CD4-positive, alpha-beta T cell treated with Interleukin-15 for 4 hours (primary cell): ENCODE measurements at places on chromosomes 3 and 15.

- DNase-seq = peak; percentile 49
These were observed 184.5 kb downstream of the FEZF2 start for GRCh38 chr3:62188681-62189375.

DNA sequence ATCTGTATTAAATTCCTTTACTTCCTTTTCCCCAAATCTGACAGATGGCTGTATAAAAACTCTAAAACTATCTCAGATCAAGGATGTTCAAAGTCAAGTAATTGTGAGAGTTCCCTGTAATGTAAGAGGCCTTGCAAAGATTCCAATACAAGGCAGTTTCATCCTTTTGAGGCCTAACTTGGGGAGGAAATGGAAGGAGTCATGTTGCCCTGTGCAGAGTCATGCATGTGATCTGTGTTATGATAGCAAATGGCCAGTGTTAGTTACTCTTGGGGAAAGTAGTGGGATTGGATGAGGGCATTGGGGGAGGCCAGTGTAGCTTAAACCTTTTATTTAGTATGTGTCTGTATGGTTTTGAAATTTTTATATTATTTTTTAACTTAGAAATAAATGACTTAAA is 23.7 kb upstream of the FBXL22 start:
- DNase-seq = no peak

- DNase-seq = peak; percentile 26
These were observed 81.6 kb downstream of the PPCDC start for GRCh38 chr15:75104804-75105557.

- DNase-seq = no peak
These were observed 1.4 kb upstream of the NDUFAF3 start for GRCh38 chr3:49020330-49021212.

- DNase-seq = no peak
These were observed 4.3 kb downstream of the PPIB start for GRCh38 chr15:64158363-64159134.

GRCh38 chr3:4067893-4068292 is 235.3 kb upstream of the SETMAR start:
- no peak for DNase-seq

DNA sequence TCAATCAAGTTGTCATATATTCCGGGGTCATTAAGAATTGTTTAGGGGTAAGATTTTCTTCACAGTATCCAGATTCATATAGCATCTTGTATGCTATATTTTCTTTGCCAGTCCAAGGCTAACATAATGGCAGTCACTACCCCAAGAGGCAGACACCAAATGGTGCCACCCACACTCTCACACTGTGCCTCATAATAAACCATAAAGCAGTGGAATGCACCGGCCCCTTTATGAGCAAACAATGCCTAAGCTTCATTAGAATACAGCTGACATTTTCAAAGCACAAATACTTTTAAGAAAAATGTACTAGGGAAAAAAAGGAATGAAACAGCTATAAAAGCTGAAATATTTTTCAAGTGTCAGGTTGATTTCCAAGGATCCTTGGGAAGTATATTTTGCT is 121.6 kb downstream of the TFDP2 start:
- DNase-seq = no peak

GRCh38 chr3:26799679-26800317 is 177.2 kb downstream of the LRRC3B start:
- no peak for DNase-seq

- DNase-seq = no peak
These were observed 85.5 kb downstream of the FLNB start for GRCh38 chr3:58093574-58094195.

DNA sequence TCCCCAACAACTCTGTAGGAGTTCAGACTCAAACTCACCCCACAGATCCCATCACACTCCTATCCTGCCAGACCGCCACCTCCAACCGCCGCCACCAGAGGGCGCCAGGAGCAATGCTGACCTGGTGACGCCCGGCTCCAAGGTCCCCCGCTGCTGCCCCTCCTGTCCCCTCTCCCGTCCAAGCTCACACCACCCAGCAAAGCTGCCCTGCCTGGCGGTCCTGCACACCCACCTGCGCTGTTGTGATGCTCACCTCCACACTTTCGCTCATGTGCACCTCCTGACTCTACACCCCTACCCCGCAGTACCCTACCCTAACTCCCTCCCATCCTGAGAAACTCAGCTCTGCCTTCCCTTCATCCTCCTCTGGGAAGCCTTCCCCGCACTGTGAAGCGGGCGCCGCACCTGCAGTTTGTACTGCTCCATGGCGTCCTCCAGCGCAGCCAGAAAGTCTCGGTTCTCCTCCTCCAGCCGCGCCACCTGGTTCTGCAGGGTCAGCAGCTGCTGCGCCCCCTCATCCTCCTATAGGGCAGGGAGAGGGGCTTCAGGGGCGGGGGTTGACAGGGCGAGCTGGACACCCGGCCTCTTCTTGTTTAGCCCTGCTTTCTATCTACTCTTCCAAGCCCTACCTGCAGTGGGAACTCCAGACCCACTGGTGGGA is 7.9 kb downstream of the KIF7 start:
- DNase-seq = peak; percentile 47

DNA sequence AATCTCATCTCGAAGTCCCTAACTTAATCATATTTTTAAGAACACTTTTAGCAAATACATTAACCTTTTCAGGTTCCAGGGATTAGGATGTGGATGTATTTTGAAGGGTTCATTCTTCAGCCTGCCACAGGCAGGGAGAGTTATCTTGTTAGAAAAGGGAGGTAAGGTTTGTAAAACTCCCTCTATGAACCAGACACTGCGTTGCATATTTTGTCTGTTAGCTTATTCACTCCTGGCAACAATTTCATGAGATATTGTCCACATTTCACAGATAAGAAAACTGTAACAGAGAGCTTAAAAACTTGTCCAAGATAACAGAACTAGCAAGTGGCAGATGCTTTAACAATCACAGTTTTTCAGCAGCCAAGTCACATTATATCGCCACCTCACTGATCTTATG is 155.4 kb downstream of the DIPK2A start:
- DNase-seq = no peak

GRCh38 chr3:195907934-195908693 is at the start of gene TNK2:
TSS of gene TNK2 (minus strand) at chr3:195908551. CDS start at chr3:195888588, 19,963 bp downstream.
- peak; percentile 58 for DNase-seq

DNA sequence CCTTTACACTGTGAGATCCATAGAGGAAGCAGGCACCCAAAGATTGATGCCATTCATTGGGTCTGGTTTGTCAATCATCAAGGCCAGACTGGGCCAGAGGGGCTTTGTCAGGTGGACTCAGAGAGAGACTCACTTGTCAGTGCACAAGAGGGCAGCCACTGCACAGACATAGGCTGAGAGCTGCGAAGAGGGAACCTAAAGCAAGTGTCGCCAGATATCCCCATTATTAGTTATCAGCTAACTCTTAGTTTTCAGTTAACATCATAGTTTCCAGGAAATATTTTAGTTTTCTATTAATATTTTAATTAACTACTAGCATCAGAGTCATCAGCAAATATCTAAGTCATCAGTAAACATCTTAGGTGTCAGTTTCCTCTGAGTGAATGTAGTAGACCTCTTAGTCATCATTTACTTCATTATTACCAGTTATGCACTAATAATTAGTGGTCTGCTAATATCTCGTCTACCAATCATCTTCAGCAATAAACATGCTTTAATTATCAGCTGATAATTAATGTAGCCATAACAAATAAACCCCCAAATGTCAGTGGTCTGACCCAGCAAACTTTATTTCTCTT is 41.7 kb upstream of the LIMD1 start:
- no peak for DNase-seq

DNA sequence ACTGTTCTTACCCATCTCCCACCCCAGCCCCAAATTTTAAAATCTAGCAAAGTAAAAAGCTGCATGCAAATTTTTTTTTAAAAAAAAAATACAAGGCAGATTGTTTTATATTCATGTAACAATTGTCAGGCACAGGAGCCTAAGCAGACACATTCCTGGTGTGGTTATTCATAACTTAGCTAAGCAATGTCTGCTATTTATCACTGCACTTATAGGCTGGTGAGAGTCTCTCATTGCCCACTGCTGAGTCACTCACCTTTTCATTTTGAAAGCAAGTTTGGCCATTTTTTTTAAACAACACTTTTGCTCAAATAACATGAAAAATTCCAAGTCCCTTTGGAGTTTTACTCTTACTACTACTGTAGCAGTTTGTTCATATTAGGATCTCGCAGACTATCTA is 413.9 kb downstream of the RBMS3 start:
- DNase-seq = no peak

DNA sequence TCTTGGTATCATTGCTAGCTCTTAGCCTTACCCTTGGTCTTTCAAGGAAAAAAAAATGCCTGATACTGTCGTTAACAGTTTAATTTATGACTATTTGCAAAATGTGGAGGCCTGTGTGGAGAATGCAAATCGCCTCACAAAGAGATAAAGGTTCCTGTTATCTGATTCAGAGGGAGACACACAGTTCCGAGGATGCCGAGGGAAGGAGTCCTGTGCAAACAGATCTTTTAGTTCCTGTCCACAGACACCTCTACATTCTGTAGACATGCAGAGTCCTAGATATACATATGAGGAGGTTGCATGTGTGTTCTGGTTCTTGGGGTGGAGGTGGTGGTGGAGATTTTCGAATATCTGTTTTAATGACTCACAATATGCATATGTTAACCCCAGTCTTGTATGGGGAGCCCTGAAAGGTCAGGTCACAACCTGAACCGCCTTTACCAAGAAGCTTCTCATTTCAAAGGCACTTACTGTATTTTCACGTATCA is 5.7 kb downstream of the NR2F2 start:
- no peak for DNase-seq
